Right cardiac atrium (tissue), 5 donors: ENCODE measurements at places on chromosomes 1 and 21.

DNA sequence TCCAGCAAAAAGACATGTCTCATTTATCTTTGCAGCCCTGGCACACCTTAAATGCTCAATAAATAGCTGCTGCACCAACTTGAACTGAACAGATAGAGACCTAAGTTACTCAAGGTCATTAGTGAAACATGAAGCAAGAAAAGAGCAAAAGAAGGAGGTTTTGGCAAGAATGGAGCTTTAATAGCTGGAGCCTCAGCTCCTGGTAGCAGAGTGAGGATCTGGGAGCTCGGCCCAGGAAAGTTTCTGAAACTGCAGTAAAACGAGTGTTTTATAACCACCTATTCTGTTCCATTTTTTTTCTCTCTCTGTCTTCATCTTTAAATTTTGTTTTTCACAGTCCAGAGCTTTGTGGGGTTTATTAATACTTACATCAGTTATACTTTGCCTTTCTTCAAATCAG is 207.5 kb downstream of the SETD4 start:
- DNase-seq: peak; percentile 69

DNA sequence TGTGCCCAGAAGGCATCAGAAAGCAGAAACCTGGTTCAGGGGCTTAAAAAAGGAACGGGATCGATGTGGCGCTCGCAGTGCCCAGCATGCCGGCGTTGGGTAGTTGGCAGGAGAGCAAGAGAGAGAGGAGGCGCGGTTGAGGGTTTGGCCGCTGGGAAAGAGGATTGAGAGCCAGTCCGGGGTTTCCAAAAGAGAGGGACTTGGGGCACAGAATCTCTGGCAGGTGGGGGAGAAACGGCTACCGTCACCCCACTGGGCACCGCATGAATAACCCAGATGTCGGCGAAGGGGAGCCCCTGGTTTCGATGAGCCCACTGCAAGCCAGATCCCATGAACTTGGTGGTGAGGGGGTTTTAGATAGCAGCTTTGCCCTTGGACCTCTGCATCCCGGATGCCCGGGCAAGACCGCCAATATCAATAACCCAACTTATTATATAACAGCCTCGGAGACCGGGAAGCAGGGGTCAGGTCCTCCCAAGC is 60.4 kb upstream of the ACOT11 start:
- no peak for DNase-seq

GRCh38 chr1:206970446-206970845 is at the start of gene FCAMR:
FCAMR (minus strand) TSS chr1:206970460; CDS start chr1:206970125, 335 bp downstream.
- DNase-seq: no peak

GRCh38 chr1:22508329-22508728 is 55.0 kb upstream of the EPHA8 start:
- no peak for DNase-seq
